ENCODE measurements at places on chromosomes 3 and 15. TPM values are rescaled to one million over a fixed set of nuclear protein-coding genes. Genes with fewer than 3 reads are reported as not detected.

- DNase-seq = no peak
Measured at GRCh38 chr3:152149832-152150231, 118.9 kb upstream of the MBNL1 start.

Gene COL6A5
- total RNA-seq = not detected

DNA sequence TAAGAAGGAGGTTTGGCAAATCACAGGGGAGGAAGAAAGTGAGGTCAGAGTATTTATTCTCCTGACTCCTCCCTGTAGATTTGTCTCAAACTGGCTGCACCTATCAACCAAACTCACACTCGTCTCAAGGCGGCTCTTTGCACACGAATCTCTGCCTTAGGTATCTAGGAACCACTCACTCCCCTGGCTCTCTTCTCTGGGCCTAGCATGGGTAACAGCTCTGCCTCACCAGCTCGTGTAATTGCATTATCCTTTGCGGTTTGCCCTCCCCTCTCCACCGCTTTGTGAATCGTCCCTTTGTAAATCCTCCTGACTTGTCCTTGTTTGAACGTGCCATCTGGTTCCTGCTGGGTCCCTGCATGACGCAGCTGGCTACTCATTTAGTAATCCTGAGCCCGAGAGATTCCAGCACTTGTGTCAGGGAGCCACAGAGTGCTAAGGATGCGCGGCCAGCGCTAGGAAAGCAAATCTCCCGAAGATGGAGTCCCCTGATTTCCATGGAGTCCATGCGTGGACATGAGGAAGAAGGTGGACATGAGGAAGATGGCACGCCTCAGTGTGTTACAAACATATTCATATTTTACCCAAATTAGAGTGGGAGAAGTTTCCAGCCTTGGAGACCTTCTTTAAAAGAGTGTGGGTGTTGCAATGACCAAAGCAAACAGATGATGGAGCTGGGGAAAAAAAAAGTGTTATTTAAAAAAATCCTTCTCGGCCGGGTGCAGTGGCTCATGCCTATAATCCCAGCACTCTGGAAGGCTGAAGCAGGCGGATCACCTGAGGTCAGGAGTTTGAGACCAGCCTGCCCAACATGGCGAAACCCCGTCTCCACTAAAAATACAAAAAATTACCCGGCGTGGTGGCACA, 26.7 kb downstream of the NRROS start:
- DNase-seq = no peak

- DNase-seq = no peak
Measured at GRCh38 chr3:119225121-119225520, 15.6 kb downstream of the B4GALT4 start.

DNA sequence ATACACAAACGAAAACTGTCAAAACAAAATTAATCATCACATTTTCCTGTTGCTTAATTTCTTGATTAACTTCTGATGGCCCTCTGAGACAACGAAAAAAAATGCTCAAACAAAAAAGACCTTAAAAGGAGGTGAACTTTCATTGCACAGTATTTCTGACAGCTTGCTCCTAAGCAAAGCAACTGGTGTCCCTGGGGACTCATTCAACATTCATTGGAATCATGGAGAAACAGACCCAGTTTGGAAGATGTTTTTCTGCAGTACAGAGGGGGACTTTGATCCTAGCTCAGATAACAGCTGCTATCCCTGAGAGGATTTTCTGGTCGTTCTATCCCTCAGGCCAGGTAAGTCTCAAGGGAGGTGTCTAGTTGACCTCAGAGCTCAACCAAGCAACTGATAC, 378.7 kb upstream of the ATP11B start:
- no peak for DNase-seq

Gene CHRD
- 19.5 TPM for total RNA-seq

GRCh38 chr3:22366781-22367180, 615.8 kb upstream of the ZNF385D start:
- no peak for DNase-seq

- DNase-seq = no peak
Measured at GRCh38 chr3:143280984-143281383, 161.4 kb downstream of the CHST2 start.

- no peak for DNase-seq
Measured at GRCh38 chr3:19757773-19758172, 176.2 kb downstream of the EFHB start.

- no peak for DNase-seq
Measured at GRCh38 chr3:114308830-114309229, 15.0 kb downstream of the TIGIT start.

GRCh38 chr3:106819440-106819839, 557.8 kb upstream of the CCDC54 start:
- DNase-seq = no peak
